Choroid plexus epithelial cell (primary cell): ENCODE measurements at places on chromosomes 4 and X.

DNA sequence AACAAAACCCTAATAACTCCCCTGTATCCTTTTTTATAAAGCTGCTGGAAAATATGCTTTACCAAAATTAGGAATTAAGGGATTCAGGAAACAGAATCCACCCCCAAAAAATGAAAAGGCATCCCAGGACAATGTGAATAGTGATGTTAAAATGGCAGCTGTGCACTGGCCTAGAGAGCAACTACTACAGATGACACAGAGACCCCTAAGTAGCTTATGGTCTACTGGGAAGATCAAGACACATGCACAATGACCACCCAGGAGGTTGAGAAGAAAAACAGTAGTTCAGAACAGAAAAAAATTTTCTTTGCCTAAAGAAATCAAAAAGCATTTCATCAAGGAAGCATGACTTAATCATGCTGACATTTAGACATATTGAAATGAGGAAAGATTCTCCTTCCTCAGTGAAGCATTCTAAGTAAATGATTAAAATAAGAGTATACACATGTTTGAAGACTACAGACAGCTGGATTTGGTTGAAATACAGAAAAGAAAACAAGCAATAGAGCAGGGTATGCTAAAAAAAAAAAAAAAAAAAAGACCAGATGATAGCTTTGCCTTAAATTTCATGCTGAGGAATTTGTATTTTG, 117.3 kb downstream of the WDFY3 start:
- no peak for DNase-seq

DNA sequence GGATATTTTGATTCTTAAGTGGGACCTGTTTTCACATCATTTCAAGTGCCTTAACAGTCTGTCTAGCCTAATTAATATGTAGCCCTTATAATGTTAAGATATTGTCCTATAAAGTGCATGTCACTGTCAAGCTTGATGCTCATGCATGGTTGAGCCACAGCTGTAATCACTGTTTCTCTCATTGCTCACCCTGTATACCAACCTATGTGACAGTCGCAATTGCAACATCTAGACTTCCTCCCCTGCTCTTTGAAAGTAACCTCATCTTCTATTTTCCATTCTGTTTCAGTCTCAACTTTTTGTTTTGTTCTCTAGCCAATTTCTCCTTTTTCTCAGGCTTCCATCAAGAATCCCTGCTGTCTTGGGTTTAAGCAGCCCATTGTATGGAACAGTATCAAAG, 24.4 kb upstream of the MSL3 start:
- DNase-seq: no peak

GRCh38 chrX:113790987-113791386, 792.9 kb upstream of the HTR2C start:
- DNase-seq: no peak

DNA sequence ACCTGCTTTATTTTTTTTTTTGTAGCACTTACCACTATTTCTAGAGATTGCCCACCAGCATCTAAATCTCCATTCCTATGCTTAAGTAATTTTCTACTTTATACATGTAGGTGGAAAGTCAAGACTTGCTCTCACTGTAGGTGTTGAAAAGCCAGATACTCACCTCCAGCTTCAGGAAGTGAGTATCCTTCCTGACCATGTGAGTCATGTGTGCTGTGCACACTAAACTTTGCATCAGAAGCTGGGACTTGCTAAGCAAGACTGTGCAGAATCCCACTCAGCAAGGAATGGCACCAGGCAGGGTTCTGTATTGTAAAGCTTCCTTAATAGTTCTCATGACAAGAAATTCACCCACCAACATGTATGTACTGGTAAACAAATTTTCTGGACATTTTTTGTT, 151.8 kb downstream of the POU4F2 start:
- DNase-seq: no peak

- peak; percentile 0 for DNase-seq
Observed at GRCh38 chr4:180913750-180914149, 1329.5 kb upstream of the TENM3 start.
